ENCODE measurements at places on chromosomes 4 and X.

DNA sequence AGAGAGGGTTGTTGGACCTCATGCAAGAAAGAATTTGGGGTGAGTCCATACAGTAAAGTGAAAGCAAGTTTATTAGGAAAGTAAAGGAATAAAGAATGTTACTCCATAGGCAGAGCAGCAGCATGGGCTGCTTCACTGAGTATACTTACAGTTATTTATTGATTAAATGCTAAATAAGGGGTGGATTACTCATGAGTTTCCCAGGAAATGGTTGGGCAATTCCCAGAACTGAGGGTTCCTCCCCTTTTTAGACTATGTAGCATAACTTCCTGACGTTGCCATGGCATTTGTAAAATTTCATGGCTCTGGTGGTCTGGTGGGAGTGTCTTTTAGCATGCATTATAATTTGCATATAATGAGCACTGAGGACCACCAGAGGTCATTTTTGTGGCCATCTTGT is 16.7 kb downstream of the PPP4R3C start:
- DNase-seq, result no peak

- DNase-seq, result no peak
Observed at GRCh38 chr4:74206088-74206825, 48.3 kb downstream of the MTHFD2L start.

- no peak for DNase-seq
Observed at GRCh38 chr4:52713456-52713937, 37.7 kb downstream of the ERVMER34-1 start.

DNA sequence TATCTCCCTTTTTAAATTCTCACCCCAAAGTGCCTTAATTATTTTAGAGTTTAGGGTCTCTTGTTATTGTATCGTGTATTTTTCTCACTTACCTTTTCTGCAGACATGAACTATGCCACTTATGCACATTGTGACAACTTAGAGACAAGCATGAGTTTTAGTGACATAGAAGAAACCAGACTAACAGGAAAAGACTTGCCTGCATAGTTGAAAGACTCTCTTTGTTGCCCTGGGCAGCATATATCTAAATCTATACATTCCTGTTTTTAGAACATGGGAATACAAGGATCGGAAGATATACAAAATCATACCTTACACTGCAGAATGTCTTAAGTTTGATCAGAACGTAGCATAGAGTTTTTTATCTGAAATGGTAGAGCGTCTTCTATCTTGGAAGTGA is 45.1 kb upstream of the ANKRD17 start:
- DNase-seq, result no peak

- no peak for DNase-seq
Observed at GRCh38 chrX:153387345-153387744, 13.8 kb downstream of the PNMA6E start.

DNA sequence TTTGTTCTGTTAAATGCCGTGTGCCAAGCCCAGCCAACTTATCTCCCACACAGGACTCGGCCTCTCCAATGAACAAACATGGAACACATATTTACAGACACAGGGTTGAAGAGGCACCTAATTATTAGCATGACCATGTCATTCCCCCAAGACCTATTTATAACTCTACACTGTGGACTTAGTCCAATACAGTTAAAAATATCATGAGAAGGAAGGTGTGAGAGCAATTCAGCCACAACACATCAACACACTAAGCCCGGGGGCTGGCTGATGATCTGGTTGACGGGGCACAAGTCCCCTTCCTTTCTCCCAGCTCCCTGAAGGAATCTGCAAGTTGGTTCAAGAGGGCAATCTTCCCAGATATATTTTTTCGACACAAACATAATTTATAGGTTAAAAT is 28.1 kb downstream of the MANBA start:
- DNase-seq, result no peak

GRCh38 chr4:30727409-30727808 is 7.2 kb downstream of the PCDH7 start:
- DNase-seq, result no peak

GRCh38 chr4:28432348-28433025 is 1571.8 kb downstream of the STIM2 start:
- no peak for DNase-seq
